Ecto neural progenitor cell (in vitro differentiated cells): ENCODE measurements at places on chromosomes 13 and 19.

DNA sequence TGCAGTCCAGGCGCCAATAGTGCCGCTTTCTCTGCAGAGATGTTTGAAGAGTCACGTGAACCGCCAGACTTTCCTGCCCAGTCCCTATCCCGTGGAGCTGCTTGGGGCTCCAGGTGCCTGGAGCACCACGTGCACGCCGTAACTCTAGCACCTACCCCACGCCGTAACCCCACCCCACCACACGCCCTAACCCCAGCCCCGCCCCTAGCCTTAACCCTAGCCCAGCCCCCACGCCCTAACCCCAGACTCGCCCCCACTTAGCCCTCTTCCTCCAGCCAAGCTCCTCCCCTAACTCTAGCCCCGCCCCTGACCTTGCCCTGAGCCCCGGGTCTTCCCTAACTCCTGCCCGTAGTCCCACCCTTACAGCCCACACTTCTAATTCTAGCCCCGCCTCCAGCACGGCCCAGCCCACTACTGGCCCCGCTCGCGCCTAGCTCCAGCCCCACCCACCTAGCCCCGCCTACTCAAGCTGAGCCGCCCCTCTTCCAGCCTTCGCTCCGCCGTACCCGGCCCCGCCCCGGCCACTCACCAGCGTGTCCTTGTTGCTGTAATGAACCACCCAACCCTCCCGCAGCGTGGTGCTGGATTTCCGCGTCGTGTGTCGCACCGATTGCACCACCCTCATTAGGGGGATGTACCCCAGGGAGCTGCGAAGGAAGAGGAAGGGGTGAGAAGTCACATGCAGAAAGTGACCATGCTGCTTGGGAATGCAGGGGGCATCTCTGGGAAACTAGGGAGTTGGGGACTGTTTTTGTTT, 19.5 kb downstream of the PRKD2 start:
- DNase-seq: peak; percentile 97

GRCh38 chr13:24162604-24163003, 2.1 kb downstream of the SPATA13 start:
- no peak for DNase-seq

DNA sequence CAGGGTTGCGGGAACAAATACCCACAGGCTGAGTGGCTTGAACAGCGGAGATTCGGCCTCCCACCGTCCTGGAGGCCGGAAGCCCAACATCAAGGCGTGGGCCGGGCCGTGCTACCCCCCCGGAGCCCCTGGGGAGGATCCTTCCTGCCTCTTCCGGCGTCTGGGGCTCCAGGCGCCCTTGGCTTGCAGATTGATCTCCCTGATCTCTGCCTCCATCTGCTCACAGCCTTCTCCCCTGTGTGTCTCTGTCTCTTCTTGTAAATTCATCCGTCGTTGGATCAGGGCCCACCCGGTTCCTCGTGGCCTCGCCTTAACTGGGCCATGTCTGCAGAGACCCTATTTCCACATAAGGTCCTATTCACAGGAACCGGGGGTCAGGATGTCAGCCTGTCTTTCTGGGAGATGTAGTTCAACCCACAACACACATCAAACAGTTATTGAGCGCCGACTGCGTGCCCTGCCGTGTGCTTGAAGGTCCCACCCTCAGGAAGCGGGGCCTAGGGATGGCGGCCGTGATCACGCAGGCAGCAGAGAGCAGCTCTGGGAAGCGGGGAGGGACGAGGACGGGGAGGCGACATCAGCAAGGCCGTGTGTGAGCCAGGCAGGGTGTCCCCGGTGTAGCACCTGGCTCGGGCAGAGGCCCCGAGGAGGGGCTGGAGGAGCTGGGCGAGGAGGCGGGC, 21.3 kb downstream of the HCN2 start:
- no peak for DNase-seq

GRCh38 chr13:62643799-62644524, 1228.3 kb upstream of the PCDH20 start:
- no peak for DNase-seq
